ENCODE measurements at places on chromosomes 4 and X.

DNA sequence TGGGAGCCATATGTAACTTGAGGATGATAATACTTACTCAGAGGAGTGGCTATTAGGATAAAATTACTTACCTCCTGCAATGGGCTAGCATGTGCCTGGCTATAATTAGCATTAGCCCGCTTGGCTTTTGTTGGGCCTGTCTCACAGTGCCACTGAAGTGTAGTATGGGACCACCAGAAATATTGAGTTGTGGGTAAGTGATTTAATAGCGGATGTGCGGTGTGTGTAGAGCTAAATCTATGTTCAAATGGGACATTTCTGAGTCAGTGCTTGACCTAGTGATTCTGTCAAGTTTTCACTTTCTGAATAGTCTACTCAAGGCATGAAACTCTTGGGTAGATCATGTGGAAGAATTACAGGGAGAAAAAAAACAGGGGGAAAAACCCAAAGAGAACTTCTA, 3.5 kb upstream of the CLNK start:
- no peak for DNase-seq

DNA sequence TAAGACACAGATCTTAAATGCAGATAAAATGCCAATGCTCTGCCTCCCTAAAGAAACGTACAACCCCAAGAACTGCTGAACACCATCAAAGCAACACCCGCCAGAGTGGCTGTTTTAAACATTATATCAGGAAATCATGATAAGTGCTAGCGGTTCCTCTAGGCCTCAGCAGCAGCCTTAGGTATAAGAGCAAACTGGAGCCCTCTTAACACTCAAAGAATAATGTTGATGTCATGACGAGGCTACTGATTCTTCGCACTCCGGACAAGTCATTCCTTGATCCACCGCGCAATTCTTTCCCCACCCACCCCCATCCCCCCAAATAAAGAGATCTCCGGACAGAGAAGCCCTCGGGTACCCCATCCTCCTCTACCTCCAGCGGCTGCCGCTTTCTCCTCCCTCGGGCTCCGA, 507 bp downstream of the LIN54 start:
- DNase-seq: no peak

GRCh38 chr4:168587411-168588125, 90.7 kb downstream of the PALLD start:
- no peak for DNase-seq

DNA sequence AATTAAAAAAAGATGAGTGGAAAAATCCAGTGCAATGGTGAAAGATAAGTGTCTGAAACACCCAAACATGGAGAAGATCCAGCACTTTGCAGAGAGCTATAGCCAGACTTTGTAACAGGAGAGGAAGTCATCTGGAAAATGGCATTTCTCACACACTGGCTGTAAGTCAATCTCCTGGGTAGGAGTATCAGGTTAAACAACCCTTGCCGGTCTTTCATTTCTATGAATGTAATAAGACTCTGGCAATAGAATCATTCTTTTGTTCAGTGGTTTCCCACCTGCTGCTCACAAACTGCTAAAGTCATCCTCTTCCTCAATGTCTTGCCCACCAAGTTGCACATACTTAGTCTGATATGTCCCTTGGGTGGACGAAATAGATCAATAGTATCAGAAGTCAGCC, 94.0 kb upstream of the ATP8A1 start:
- no peak for DNase-seq

DNA sequence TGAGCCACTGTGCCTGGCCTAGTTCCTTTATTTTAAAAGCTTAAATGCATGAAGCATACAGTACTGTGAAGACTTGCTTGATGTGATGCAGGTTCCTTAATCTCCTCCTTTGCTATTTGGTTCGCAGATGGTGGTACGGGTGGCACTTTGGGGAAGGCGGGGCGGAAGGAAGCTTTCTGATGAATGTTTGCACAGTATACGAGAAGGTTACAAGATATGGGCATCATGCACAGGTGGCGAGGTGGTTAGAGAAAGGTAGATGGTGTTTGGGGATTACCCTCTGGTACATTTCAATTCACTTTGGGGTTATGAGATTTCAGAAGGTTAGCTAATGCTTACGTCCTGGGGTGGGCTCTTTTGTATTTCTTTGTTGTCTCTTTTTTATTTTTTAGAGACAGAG, 17.2 kb downstream of the RHOH start:
- peak; percentile 57 for DNase-seq

GRCh38 chr4:111573386-111573785, 571.9 kb upstream of the FAM241A start:
- no peak for DNase-seq

- peak; percentile 82 for DNase-seq
Observed at GRCh38 chr4:76993787-76994641, 44.5 kb downstream of the SEPTIN11 start.

- no peak for DNase-seq
Observed at GRCh38 chr4:105197777-105198176, 51.1 kb downstream of the TET2 start.

GRCh38 chr4:107258359-107258758, 222.2 kb upstream of the DKK2 start:
- no peak for DNase-seq

GRCh38 chr4:162767083-162767482, 399.6 kb downstream of the NAF1 start:
- no peak for DNase-seq

DNA sequence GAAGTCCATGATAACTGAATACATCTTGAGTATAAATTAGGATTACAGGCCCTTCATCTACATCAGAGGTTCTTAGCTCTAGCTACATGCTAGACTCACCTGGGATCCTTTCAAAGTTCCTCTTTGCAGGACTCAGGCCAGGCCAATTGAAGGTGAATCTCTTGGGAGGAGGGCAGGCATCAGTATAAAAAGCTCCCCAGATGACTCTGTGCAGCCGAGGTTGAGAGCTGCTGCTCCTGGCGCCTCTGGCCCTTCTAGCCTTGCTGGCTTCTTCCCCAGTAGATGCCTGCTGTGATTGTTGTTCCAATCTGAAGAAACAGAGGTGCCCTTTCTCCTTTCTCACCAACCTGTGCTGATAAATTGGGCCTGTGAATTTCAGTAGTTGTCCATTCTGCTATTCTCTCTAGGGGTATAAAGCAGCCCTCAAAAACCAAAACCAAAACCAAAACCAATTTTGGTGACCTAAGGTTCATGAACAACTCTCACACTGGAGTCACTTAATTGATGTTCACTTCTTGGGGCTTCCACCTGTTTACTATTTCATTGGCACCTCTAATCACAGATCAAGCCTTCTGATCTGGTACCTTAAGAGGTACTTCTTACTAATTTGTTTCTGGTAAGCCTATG, 78.7 kb downstream of the SUPT20HL2 start:
- DNase-seq: no peak

DNA sequence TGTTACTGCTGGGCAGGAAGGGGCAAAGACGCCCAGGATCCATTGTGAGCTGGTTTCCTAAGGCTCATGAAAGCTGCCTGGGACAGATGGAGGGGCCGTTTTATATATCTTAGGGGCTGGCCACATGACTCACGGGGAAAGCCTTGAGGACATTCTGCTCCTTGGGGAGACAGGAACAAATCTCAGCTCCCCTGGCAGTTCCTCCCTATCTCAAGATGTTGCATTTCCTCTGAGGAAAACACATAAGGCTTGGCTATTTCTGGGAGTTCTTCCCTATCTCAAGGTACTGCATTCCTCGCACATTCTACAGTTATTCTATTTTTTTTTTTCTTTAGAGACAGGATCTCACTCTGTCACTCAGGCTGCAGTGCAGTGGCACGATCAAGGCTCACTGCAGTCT, 804.6 kb upstream of the TENM3 start:
- no peak for DNase-seq

DNA sequence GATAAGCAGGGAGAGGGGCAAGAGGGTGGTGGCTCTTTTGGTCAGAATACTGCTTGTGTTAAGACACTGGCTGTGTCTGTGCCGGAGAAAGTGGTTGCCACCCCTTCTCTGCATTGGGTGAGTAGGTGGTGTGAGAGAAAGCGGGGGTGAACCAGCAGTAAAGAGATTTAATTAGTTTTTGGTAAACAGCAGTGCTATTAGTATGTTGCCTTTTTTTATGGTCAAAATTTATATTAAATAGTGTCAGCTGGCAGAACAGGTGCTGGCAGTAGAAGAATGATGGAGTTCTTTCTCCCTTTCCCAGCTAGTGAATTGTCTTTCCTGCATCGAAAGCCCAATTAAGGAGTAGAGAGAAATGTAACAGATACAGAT, 181.6 kb downstream of the LARP7 start:
- DNase-seq: no peak

- no peak for DNase-seq
Observed at GRCh38 chrX:100477958-100478357, 67.9 kb upstream of the PCDH19 start.
